A673 (cell line): ENCODE measurements at places on chromosomes 1 and 21. TPM values are rescaled to one million over a fixed set of nuclear protein-coding genes. Genes with fewer than 3 reads are reported as not detected.
A peak's percentile ranks its signal among the peaks of the same experiment; 100 is the strongest.

BRDT gene
- not detected in 2 replicates for total RNA-seq

HSPA6 gene
- total RNA-seq = 0.28 and 0.37 TPM in 2 replicates

PTAFR gene
- 0.09 and 0.11 TPM in 2 replicates for total RNA-seq

CRNN gene
- not detected in 2 replicates for total RNA-seq

GRCh38 chr1:46102769-46103476, 29.5 kb downstream of the PIK3R3 start:
- H3K27ac ChIP-seq = no peak overlapping the region
- no peaks in the 10 kb centered on the region for H3K4me1 ChIP-seq
- H3K27me3 ChIP-seq = no peaks in the 10 kb centered on the region
- no peak overlapping the region for H3K4me3 ChIP-seq

DNA sequence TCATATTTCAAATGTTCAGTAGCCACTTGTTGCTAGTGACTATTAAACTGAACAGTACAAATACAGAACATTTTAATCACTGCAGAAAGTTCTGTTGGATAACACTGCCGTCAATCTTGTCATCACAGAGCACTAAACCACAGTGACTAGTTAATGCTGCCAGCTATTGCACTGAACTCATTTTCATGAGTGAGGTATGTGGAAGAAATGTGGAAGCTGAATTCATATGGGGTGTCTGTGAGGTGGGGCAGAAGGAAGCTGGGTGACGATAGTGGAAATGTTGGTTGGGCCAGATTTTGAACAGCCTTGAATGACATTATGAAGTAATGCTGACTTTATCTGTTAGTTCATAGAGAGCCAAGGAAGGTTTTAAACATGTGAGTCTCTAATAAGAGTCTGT, 49.6 kb downstream of the OSBPL9 start:
- no peak overlapping the region for H3K27ac ChIP-seq
- peaks cover 3% of the 10 kb centered on the region for H3K4me1 ChIP-seq
- no peak for DNase-seq
- no peaks in the 10 kb centered on the region for H3K27me3 ChIP-seq
- H3K4me3 ChIP-seq = no peak overlapping the region

GRCh38 chr1:237111807-237112206, 69.8 kb downstream of the RYR2 start:
- no peak overlapping the region for H3K27ac ChIP-seq
- H3K27me3 ChIP-seq = no peaks in the 10 kb centered on the region
- no peak overlapping the region for H3K4me3 ChIP-seq

DNA sequence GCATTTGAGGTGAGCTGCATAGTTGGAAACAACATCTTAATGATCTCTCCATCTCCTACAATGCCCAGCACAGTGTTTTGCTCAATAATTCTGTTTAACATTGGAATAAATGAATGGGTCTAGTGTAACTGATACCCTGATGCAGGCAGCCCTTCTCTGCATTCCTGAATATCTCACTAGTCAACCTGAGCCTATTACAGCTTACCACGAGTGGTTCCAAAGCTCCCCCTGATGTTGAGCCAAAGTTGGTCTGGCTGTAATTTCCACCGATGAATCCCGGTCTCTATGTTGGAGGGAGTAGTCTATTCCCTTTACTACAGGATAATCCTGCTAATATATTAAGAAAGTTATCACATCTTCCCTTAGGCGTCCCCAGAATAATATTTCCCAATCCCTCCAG, 63.8 kb downstream of the ZBTB18 start:
- no peak overlapping the region for H3K27ac ChIP-seq
- H3K4me3 ChIP-seq = no peak overlapping the region
- H3K4me1 ChIP-seq = no peaks in the 10 kb centered on the region
- no peak for DNase-seq
- H3K27me3 ChIP-seq = peaks cover 4% of the 10 kb centered on the region

DNA sequence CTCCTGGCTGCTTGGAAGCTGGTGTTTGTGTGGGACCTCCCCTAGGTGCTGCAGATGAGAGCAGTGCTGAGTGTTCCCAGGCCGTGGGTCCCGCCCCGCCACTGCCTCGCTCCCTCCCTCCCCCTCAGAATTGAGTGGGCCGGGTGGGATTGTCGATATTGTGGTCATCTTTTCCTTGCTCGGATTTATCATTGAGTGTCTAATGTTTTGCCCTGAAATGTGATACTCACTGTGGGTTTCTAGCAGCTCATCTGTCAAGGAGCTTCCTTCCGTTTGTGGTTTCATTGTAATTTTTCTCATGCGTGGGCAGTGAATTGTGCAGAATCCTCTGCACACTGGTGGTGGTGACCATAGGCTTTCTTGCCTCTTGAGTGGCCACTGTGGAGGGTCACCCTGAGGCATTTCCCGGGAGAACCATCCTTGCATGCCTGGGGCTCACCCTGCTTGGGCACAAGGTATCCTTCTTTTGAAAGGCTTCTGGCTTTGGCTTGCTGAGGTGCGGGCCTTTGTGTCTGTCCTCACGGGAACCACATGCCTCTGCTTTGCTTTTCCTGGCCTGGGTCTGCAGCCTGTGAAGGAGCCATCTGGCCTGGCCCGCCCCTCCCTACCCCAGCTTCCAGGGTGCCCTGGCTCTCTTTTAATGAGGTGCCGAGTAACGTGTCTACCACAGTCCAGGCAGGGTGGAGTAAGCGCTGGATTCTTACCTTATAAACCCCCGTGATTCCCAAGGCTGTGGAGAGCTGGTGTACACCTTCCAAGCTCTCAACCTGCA, 25.6 kb downstream of the SLX9 start:
- peaks cover 64% of the 10 kb centered on the region for H3K4me1 ChIP-seq
- peak; percentile 78 for DNase-seq
- peak overlapping the region; percentile 83 for H3K27ac ChIP-seq
- peaks cover 76% of the 10 kb centered on the region for H3K36me3 ChIP-seq

DNA sequence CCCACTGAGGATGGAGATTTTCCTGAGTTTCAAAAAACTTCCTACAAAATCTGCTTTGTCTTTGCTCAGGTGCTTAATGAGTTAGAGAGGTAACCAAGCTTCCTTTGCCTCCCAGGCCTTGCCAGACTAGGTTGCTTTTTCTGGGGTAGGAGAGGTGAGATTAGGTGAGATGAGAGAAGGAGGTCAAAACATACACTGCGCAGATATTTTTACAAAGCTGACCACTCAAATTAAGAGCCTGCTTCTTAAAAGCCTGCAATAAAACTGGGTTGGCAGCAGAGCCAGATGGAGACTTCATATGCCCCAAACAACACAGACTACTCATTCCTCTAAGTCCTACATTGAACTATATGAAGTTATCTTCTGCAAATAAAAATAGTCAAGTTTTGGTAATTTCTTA, 352.5 kb downstream of the NUF2 start:
- H3K4me3 ChIP-seq = no peak overlapping the region
- no peaks in the 10 kb centered on the region for H3K36me3 ChIP-seq
- no peak overlapping the region for H3K27ac ChIP-seq
